Eye (tissue), 1 donor: ENCODE measurements at places on chromosomes 6 and 20.

- no peak for DNase-seq
Measured at GRCh38 chr6:136736281-136736960, 55.9 kb downstream of the MAP3K5 start.

- peak; percentile 83 for DNase-seq
Measured at GRCh38 chr20:2800521-2801285, at the start of gene CPXM1. Gene CPXM1, minus strand, starts transcription at chr20:2800627. Its CDS starts 55 bp downstream, at chr20:2800572.

DNA sequence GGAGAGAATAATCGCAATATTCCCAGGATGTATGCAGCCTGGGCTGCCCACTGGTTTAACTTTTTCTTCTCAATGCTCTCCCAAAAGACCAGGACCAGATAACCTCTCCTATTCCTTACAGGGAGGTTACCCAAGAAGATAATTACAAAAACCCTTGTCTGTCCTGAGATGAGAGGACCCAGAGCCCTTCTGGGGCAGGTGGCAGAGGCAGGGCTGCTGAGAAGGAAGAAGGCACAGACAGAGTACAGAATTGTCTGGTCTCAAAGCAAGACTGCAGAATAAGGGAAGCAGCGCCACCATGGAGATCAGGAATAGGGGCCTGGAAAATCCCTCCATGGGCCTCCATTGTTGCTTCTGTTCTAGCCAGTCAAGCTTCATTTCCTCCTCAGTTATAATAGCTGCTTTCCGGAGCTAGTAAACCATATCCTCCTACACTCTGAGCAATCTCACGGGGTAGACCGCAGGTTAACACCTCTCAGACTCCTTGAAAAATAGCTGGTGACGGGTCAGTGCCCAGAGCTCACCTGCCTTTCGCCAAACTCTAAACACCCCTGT is 463 bp upstream of the HLA-DMB start:
- no peak for DNase-seq

- DNase-seq = no peak
Measured at GRCh38 chr6:21918041-21918440, 324.5 kb downstream of the SOX4 start.

DNA sequence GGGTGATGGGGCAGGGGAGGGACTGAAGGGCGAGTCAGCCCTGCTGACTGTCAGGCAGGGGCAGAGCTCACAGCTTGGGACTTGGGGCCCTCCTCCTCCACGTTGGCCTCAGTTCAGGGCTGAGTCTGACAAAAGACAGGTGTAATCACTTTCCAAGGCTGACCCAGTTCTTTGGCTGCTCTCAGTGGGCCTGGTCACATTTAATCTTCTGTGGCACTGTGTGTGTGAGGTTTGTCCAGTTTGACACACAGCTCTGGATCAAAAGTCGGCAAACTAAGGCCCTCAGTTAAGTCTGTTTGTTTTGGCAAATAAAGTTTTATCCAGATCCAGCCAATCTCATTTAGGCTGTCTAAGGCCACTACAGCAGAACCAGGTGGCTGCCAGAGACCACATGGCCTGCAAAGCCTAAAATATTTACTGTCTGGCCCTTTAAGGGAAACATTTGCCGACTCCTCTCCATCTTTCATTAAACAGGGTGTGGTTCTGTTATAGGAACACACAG is 5.1 kb upstream of the MAP1LC3A start:
- no peak for DNase-seq

DNA sequence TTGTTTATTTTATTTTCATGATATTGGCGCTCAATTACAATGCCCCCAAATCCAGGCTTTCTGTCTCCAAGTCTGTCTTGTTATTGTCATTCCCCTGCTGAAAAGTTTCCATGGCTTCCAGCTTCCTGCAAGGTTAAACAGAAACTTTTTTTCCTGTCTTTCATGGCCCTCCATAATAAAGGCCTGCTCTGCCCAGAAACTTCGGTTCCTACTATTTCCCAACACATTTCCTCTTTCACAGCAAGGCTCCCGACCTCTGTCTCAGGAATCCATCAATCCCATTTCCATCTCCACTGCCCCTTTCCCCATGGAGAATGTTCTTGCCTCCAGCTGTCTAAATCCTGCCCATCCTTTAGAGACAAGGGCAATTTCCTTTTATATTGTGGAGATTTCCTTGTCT is 365.2 kb upstream of the JARID2 start:
- DNase-seq = no peak

DNA sequence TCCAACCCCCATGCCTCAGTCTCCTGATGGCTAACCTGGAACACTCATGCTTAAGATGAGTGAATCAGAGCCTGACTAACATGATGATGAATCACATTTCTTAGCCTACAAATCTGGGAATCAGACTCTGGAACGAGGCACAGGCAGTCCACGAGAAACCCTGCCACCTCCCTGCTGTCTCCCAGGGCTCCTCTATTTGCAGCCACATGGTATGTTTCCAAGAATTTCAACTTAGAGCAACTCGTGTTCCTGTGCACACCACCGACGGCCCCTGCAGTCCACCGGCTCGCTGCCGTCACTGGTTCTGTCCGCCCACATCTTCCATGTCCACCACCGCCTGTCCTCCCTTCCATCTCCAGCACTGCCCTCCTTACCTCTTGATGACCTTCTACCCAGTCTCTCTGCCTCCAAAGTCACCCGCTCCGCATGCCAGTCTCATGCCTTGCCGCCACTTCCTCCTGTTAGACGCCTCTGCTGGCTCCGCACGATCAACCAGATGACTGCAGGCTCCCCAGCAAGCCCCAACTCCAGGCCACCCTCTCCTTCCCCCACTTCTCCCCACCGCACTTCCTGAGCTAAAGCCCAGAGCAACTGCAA is 87.6 kb downstream of the AGPAT4 start:
- no peak for DNase-seq

GRCh38 chr6:25489399-25489798 is 162.6 kb upstream of the SCGN start:
- DNase-seq = no peak
